ENCODE measurements at places on chromosomes 12 and 14.

DNA sequence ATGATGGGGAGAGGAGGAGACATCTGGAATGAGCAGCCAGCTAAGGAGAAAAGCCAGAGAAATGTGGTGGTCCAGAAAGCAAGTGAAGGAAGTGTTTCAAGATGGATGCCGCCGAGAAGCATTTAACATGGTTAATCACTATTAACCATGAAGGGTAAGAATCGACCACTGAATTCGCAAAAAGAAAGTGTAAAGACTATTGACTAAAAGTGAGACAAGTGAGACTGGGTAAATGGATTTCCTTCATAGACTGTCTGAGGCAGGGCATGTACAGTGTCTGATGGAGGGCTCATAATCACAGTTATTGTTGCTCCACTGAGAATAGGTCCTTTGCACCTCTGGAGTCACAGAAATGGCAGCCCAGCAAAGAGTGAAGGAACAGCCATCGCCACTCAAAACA, 25.3 kb upstream of the CLMN start:
- no peaks in the 10 kb centered on the region for H3K27me3 ChIP-seq
- no peak overlapping the region for H3K4me3 ChIP-seq
- no peak for DNase-seq
- no peaks in the 10 kb centered on the region for H3K4me1 ChIP-seq

DNA sequence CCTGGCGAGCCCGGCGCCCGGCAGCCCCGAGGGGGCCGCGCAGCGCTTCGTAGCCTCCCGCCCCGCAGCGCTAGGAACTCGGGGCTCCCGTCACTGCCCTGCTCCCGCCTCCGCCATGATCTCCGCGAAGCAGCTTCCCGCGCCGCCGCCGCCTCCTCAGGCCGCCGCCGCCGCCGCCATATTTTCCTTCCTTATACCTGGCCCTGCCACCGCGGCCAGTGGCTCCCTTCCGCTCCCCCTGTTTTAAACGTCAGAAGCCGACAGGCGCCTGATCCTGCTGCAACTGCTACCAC, 286 bp downstream of the PPP4R3A start:
- H3K4me3 ChIP-seq, result peak overlapping the region; percentile 92
- peaks cover 2% of the 10 kb centered on the region for H3K4me1 ChIP-seq
- H3K27me3 ChIP-seq, result no peaks in the 10 kb centered on the region
- DNase-seq, result no peak

DNA sequence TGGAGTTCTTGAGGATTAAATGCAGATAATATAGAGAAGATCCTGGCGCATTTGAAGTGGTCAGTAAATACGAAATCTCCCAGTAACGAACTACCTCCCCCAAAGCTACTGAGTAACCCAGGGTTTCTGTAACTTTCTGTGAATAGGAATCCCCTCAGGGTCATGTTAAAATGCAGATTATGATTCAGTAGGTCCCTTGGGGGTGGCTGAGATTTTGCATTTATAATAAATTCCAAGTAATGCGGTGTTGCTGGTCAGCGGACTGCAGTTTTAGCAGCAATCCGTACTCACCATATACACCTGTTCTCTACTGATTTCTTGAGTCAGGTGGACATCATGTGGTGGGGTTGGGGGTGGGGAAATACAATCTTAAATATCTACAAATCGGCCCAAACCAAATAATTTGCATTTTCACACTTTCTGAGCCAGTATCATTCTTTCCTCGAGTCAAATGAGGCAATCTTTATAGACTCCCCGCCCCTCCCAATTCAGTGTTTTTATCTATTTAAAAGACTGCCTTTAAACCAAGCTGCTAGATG, 868 bp downstream of the SPATA7 start:
- H3K27ac ChIP-seq, result no peak overlapping the region
- no peaks in the 10 kb centered on the region for H3K27me3 ChIP-seq
- no peaks in the 10 kb centered on the region for H3K4me1 ChIP-seq
- no peaks in the 10 kb centered on the region for H3K36me3 ChIP-seq

GRCh38 chr12:118166946-118167345, 31.0 kb downstream of the PEBP1 start:
- no peak for DNase-seq
- no peaks in the 10 kb centered on the region for H3K36me3 ChIP-seq
